Upper lobe of right lung (tissue), 1 donor: ENCODE measurements at places on chromosomes 7 and 10. TPM values are rescaled to one million over a fixed set of nuclear protein-coding genes. Genes with fewer than 3 reads are reported as not detected.

The BTBD16 gene
- 0.35 TPM for total RNA-seq

The OLAH gene
- 0.93 TPM for total RNA-seq

The HSPA12A gene
- total RNA-seq, result 7.4 TPM

The ASB10 gene
- total RNA-seq, result not detected

The NDUFB2 gene
- 160 TPM for total RNA-seq

The TWIST1 gene
- total RNA-seq, result not detected

The NRP1 gene
- 139 TPM for total RNA-seq

The VPS37D gene
- total RNA-seq, result 1.4 TPM

The ZRANB1 gene
- 20.5 TPM for total RNA-seq

GRCh38 chr7:31372231-31372959 lies 31.9 kb upstream of the NEUROD6 start:
- no peaks in the 10 kb centered on the region for H3K27me3 ChIP-seq
- H3K4me3 ChIP-seq, result no peak overlapping the region
- no peak overlapping the region for H3K27ac ChIP-seq
- H3K4me1 ChIP-seq, result no peaks in the 10 kb centered on the region
- H3K36me3 ChIP-seq, result no peaks in the 10 kb centered on the region
- no peak for DNase-seq

- no peak for DNase-seq
- H3K4me3 ChIP-seq, result no peak overlapping the region
- no peaks in the 10 kb centered on the region for H3K4me1 ChIP-seq
- peaks cover 16% of the 10 kb centered on the region for H3K36me3 ChIP-seq
These were observed 40.7 kb downstream of the EXOC4 start for GRCh38 chr7:133293384-133294160.

DNA sequence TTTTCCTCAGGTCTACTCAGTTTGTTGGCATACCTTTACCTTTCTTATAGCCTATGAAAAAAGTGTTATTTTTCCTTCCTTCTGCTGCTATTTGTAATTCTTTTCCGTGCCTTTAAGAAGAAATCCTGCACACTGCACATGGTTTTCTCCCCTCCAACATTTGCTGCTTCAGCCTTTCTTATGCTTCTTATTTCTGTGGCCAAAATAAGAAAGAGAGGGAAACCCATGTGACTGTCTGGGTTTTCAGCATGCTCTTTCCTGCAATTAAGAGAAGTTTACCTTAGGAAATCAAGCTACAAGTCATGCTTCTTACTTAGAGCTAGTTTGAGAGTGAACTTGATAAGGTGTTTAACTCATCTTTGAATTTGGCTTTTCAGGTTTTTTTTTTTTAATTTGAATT lies 11.0 kb downstream of the TBC1D12 start:
- no peak overlapping the region for H3K4me3 ChIP-seq
- H3K4me1 ChIP-seq, result peaks cover 8% of the 10 kb centered on the region
- DNase-seq, result no peak
- H3K36me3 ChIP-seq, result no peaks in the 10 kb centered on the region

DNA sequence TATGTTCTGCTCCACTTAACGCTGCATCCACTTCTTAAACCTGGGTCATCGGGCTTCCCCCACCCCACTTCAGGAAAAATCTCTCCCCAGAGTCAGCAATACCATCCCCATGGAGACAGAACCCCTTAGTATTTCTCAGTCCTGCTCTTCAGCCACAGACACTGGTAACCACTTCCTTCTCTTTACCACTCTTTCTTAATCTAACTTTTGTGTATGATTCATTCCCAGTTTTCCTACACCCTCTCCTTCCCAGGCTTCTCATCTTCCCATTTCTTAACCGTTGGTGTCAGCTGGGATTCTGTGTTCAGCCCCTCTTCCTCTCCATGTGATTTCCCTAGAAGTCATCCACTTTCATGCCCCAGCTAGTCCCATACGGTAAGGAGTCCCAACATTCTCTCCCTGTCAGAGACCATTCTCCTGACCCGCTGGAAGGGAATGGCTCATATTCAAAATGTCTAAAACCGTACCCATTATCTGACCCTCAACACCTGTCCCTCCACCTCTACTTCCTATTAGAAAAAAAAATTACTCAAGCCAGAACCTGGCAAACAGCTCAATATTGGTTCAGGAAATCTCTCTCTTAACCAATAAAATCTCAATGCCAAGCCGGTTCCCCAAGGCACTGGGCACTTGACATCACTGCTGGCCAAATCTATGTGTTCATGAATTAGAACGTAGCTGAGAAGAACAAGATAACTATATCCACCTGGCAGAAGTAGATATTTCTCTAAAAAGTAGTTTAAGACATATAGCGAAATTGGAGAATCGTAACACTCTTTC lies 89.4 kb downstream of the DGKI start:
- no peak for DNase-seq
- H3K27me3 ChIP-seq, result peaks cover 11% of the 10 kb centered on the region
- no peaks in the 10 kb centered on the region for H3K36me3 ChIP-seq
- no peaks in the 10 kb centered on the region for H3K4me1 ChIP-seq
- H3K4me3 ChIP-seq, result no peak overlapping the region

- no peak for DNase-seq
- no peaks in the 10 kb centered on the region for H3K36me3 ChIP-seq
- H3K27me3 ChIP-seq, result no peaks in the 10 kb centered on the region
- no peak overlapping the region for H3K27ac ChIP-seq
- H3K4me3 ChIP-seq, result no peak overlapping the region
- H3K4me1 ChIP-seq, result no peaks in the 10 kb centered on the region
These were observed 43.2 kb downstream of the IKZF1 start for GRCh38 chr7:50347693-50348092.

DNA sequence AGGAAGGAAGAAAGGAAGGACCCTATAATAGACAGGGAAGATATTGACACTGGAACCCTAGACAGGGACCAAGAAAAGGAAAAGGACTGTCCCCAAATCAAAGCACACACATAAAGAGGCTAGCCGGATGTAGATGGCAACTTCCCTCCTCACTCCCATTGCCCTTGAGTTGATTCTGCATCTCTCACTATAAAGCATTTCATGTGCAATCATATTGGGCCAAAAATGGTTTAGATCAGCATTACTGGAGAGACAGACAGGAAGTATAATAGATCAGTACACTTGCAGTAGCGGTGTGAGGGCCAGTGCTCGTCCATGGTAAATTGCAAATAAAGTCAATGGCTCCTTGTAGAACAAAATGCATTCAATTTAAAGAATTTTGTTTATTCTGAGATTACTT lies 8.4 kb downstream of the IFIT3 start:
- no peak for DNase-seq
- no peak overlapping the region for H3K4me3 ChIP-seq
- H3K36me3 ChIP-seq, result peaks cover 37% of the 10 kb centered on the region
- no peak overlapping the region for H3K27ac ChIP-seq
- no peaks in the 10 kb centered on the region for H3K27me3 ChIP-seq
- H3K4me1 ChIP-seq, result peaks cover 35% of the 10 kb centered on the region

GRCh38 chr10:73807471-73807870 lies 3.9 kb downstream of the NDST2 start:
- no peak overlapping the region for H3K27ac ChIP-seq
- no peaks in the 10 kb centered on the region for H3K27me3 ChIP-seq
- peak; percentile 52 for DNase-seq
- H3K4me3 ChIP-seq, result no peak overlapping the region
- peaks cover 59% of the 10 kb centered on the region for H3K36me3 ChIP-seq

DNA sequence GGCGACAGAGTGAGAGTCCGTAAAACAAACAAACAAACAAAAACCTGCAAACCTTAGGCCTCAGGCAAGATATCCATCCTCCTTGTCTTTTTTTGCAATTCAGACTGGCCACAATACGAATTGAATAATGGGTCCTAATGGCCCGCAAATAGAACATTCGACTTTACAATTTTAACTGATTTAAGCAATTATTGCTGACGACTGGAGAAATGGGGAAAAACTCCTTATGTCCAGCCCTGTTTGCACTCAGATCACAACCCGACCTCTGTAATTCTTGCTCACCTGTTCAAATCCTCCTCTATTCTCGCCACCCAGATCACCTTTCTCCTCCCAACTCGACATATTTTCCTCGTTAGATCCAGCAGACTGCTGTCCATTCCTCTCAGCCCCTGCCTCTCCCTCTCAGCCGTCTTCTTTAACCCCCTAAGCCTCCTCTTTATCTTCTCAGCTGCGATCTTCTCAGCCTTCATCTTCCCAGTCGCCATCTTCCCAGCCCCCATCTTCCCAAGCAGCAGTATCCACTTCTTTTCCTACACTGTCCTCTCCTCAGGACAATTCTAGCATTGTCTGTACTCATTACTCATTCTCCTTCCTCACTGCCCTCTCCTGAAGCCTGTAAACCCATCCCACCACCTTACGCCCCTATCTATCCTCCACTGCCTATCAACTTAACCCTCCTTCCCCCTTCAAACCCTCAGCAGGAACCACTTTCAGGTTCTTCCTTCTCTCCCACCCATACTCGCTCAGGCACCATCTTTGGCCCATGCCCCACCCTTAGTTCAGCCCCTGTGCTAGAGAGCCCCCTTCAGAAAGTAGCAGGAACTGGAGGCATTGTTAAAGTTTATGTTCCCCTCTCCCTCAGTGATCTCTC lies 61.8 kb downstream of the LRRC17 start:
- no peak overlapping the region for H3K4me3 ChIP-seq
- H3K27me3 ChIP-seq, result no peaks in the 10 kb centered on the region
- H3K4me1 ChIP-seq, result no peaks in the 10 kb centered on the region
- H3K27ac ChIP-seq, result no peak overlapping the region
- no peaks in the 10 kb centered on the region for H3K36me3 ChIP-seq

- no peak for DNase-seq
- peaks cover 8% of the 10 kb centered on the region for H3K4me1 ChIP-seq
- no peaks in the 10 kb centered on the region for H3K27me3 ChIP-seq
These were observed 97.7 kb downstream of the DNMBP start for GRCh38 chr10:99912041-99912440.

DNA sequence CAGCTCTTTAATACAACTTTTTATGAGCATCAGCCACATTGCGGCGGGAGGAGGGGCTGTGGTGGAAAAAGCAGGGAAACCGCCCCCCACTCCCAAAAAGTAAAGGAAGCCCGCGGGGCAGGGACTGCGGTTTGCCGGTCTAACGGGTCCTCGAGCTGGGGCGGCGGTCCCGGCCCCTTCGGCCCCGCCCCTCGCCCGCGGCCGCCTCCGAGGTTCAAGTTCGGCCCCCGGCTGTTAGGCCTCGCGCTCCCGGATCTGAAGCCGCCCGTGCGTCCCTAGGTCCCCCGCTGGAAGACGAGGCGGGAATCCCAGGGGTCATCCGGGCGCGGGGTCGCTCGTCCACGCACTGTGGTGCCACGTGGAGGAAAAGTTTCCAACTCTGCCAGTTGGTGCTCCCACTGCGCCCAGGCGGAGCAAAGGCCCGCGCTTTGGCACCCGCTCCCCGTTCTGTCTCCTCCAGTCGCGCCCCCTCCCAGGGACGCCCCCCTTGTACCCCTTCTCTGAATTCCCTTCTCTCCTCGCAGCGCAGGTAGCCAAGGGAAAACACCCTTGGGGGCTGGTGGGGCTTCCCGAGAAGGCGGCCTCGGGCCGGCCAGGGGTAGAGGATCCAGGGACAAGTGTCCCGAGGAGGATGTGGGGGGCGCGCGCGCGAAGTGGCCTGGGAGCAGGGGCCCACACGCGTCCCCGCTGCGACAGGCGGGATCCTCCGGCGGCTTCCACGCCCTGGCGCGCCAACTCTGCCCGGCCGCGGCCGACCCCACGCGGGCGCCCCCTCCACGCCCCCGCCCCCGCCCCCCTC lies 798 bp upstream of the AUTS2 start:
- peaks cover 6% of the 10 kb centered on the region for H3K4me1 ChIP-seq
- peak overlapping the region; percentile 70 for H3K4me3 ChIP-seq

- no peaks in the 10 kb centered on the region for H3K27me3 ChIP-seq
- DNase-seq, result no peak
- no peaks in the 10 kb centered on the region for H3K36me3 ChIP-seq
- H3K4me1 ChIP-seq, result no peaks in the 10 kb centered on the region
- H3K4me3 ChIP-seq, result no peak overlapping the region
- H3K27ac ChIP-seq, result no peak overlapping the region
These were observed 50.1 kb upstream of the DRGX start for GRCh38 chr10:49446031-49446430.

DNA sequence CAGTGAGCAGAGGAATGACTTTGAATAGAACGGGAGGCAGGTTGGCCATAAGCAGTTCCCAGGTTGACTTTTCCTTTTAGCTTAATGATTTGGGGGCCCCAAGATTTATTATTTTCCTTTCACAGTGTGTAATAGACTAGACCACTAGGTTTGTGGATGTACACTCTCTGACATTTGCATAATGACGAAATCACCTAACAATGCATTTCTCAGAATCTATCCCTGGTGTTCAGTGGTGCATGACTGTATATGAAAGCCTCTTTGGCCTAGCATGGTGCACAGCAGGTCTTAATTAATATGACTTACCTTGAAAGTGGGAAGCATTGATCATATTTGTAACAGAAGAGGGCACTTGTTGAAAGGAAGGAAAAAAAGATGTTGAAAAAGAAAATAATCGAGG lies 761.9 kb downstream of the TYW1 start:
- H3K36me3 ChIP-seq, result no peaks in the 10 kb centered on the region
- DNase-seq, result no peak
- H3K27me3 ChIP-seq, result no peaks in the 10 kb centered on the region
- H3K27ac ChIP-seq, result no peak overlapping the region
- no peak overlapping the region for H3K4me3 ChIP-seq
